ENCODE measurements at places on chromosomes 5 and 9. TPM values are rescaled to one million over a fixed set of nuclear protein-coding genes. Genes with fewer than 3 reads are reported as not detected.

The FGF1 gene
- total RNA-seq: not detected

The RBM18 gene
- 19.4 TPM for total RNA-seq

The CCDC152 gene
- total RNA-seq: 5.5 TPM

The SH3GL2 gene
- not detected for total RNA-seq

The MARCOL gene
- not detected for total RNA-seq

The ABO gene
- total RNA-seq: 0.14 TPM

The PPP3R2 gene
- not detected for total RNA-seq

The C6 gene
- total RNA-seq: not detected

The BARHL1 gene
- total RNA-seq: not detected

The ANKRD55 gene
- total RNA-seq: 1.4 TPM

The SREK1 gene
- 69.9 TPM for total RNA-seq

The FBP2 gene
- total RNA-seq: not detected

The CDH12 gene
- not detected for total RNA-seq

The TNFSF8 gene
- total RNA-seq: 73.6 TPM

The FRRS1L gene
- not detected for total RNA-seq

The COL15A1 gene
- not detected for total RNA-seq

The PCDHGC5 gene
- total RNA-seq: not detected

The FAM169A gene
- 2.1 TPM for total RNA-seq

The ESM1 gene
- total RNA-seq: 0.37 TPM

The CDH9 gene
- total RNA-seq: not detected

The CDO1 gene
- total RNA-seq: 0.18 TPM

The FYB1 gene
- total RNA-seq: 66.4 TPM

The CAPSL gene
- total RNA-seq: 1.2 TPM

The IL11RA gene
- 27.4 TPM for total RNA-seq

The PCDHGB4 gene
- total RNA-seq: 0.34 TPM

The UCK1 gene
- 22.4 TPM for total RNA-seq

The IL17B gene
- total RNA-seq: not detected

The SURF6 gene
- 24.4 TPM for total RNA-seq

The PAPPA gene
- not detected for total RNA-seq

The SOX30 gene
- total RNA-seq: 0.11 TPM

The ANKRD33B gene
- total RNA-seq: 31.5 TPM

The SEMA6A gene
- not detected for total RNA-seq

Data from activated T-helper 2 cell treated with anti-CD3 and anti-CD28 coated beads, Interferon-gamma antibody, Interleukin-2, Interleukin-4, amounts not matched to agents 10 μg/mL and 5 μg/mL and 100 μg/mL, durations not matched to agents 14 hours and 24 hours and 36 hours (primary cell).